ENCODE measurements at places on chromosomes 5 and 9.
A peak's percentile ranks its signal among the peaks of the same experiment; 100 is the strongest.

- DNase-seq, result no peak
Measured at GRCh38 chr5:128220841-128221240, 137.3 kb downstream of the SLC12A2 start.

DNA sequence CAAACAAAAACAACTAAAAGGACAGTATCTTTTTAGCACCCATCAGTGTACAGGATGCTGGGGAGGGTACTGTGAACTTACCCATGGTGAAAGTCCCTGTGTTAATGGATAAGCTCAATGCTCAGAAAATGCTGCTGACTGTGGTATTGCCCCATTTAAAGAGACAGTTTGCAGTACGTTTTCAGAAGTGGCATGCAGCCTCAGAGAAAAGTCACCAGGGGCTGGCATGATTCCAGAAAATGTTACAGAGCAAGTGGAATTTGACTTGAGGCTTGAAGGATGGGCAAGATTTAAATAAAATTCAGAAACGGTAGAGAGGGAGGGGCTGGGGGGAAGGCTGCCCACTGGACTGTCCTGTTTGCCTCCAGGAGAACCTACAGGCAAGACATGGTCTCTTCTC lies 7.2 kb downstream of the S1PR3 start:
- DNase-seq, result no peak

DNA sequence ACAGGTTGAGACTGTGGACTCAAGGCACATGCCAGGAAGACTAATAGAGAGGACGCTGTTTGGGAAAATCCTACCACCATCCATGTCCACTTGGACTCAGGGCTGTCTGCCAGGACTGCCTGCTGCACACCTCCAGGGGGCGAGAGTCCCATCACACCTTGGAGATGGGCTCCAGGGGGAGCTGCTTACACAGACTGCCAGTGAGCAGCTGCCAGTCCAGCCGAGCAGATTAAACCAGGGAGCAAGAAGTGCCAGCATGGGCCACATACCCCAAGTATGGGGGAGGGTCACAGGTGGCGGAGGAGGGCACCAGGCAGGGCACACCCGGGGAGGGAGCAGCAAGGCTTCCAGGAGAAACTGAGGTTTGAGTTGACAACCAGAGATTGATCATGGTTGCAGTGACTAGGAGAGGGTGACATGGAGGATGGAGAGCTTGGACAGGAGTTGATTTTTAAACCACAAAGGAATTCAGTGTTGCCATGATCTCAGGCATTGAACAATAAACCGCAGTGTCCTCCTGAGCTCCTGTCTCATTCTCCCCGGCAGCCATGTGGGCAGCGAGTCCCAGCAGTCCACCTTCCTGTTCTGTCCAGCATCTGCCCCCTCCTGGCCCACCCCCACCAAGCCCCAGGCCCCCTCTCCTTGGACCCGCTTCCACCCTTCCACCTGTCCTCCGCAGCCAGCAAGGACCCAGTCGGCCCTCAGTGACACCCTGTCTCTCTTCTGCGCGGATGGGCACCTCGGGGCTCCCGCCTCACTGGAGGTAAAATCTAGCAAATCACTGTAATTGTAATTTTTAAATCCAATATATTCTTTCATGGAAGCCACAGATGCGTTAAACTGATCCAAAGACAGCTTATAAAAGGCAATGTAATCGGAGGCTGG lies 3.1 kb upstream of the VAV2 start:
- DNase-seq, result peak; percentile 54

GRCh38 chr9:115980976-115981375 lies 172.6 kb upstream of the PAPPA start:
- DNase-seq, result no peak

GRCh38 chr5:100188339-100188738 lies 346.8 kb upstream of the FAM174A start:
- no peak for DNase-seq

- DNase-seq, result peak; percentile 23
Measured at GRCh38 chr5:124902097-124902821, 155.8 kb upstream of the ZNF608 start.

GRCh38 chr5:9658706-9659105 lies 28.6 kb upstream of the TAS2R1 start:
- DNase-seq, result peak; percentile 94
